Breast epithelium (tissue), 4 donors: ENCODE measurements at places on chromosomes 16 and 17.
A peak's percentile ranks its signal among the peaks of the same experiment; 100 is the strongest.

- H3K36me3 ChIP-seq: no peaks in the 10 kb centered on the region
- DNase-seq: no peak
- no peaks in the 10 kb centered on the region for H3K4me1 ChIP-seq
- H3K27ac ChIP-seq: no peak overlapping the region
- H3K4me3 ChIP-seq: no peak overlapping the region
- H3K27me3 ChIP-seq: no peaks in the 10 kb centered on the region
Measured at GRCh38 chr16:27152121-27152520, 51.2 kb upstream of the KDM8 start.

DNA sequence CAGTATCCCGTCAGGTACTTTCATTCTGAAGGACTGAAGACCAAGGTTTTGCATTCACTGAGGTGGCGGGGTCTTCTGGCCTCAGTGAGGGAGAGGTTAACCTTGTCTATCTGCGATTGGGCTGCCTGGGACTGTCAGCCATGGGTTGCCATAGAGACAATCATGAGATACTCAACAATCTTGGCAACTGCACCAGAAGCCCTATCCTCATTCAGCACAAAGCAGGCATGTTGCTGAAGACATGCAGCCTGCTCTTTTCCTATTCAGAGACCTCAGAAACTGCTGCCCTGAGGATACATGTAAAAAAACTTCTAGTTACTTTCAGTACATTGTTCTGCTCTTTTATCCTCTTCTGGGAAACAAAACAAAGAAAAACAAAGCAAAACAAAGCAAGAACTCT, 146.3 kb upstream of the PIRT start:
- H3K4me3 ChIP-seq: no peak overlapping the region
- no peak for DNase-seq
- no peaks in the 10 kb centered on the region for H3K36me3 ChIP-seq
- no peaks in the 10 kb centered on the region for H3K4me1 ChIP-seq
- H3K27ac ChIP-seq: no peak overlapping the region

DNA sequence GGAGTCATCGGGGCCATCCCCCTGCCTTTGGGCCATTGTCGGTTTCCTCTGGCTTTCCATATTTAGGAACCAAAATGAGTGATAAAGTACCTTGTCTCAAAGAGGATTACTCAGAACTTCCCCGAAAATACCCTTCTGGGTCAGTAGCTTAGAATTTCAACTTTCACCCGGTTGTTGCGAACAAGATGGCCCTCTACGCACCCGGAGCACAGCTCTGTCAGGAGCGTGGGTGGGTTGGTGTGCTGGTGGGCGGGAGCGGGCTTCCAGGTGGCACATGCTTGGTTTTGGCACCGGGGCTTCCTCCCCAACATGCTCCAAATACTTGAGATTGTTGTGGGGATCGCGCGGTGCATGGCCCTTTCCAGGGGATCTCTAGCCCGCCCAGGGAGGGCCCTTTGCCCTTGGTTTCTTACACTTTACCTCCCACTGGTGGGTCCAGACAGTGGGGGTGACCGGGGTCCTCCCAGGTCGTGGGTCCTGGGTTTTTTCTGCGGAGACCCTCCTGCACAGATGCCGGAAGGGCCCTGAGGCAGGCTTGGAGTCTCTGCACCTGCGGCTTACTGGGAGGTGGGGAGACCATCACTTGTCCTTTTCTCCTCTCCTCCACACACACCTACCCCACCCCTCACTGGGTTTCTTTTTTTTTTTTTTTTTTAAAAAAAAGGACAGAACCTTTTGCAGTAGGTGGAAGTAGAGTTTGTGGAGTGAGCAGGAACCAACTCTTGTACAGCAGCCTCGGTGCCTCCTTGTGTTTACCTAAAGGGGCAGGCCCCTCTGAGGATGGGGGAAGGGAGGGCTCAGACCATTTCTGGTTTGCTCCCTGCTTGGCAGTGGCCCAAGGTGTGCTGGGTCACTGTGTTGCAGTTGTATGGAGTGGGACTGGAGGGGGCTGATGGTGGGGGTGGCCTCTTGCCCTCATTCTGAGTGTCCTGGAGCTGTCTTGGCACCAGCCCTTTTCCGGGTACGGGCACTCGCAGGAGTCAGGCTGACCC, 142.1 kb downstream of the SEC14L1 start:
- H3K27me3 ChIP-seq: no peaks in the 10 kb centered on the region
- no peak overlapping the region for H3K4me3 ChIP-seq
- peak overlapping the region; percentile 67 for H3K27ac ChIP-seq
- no peaks in the 10 kb centered on the region for H3K36me3 ChIP-seq

DNA sequence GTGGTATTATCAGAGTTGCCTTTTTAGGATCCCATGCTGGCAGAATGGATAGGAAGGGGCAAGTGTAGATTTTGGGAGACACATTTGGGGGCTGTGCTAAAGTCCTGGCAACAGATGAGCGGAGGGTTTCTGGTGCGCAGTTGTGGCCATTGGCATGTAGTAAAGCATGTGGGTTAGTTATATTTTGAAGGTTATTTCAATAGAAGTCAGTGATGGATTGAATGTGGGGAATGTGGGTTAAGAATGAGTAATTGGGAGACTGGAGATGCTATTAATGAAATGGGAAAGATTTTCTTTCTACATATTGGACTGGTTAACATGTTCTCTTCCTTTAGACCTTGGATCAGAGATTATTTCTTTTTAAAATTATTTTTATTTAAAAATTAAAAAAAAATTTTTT, 10.0 kb downstream of the DUS2 start:
- no peaks in the 10 kb centered on the region for H3K36me3 ChIP-seq
- H3K27ac ChIP-seq: no peak overlapping the region
- H3K4me3 ChIP-seq: no peak overlapping the region
- DNase-seq: no peak

DNA sequence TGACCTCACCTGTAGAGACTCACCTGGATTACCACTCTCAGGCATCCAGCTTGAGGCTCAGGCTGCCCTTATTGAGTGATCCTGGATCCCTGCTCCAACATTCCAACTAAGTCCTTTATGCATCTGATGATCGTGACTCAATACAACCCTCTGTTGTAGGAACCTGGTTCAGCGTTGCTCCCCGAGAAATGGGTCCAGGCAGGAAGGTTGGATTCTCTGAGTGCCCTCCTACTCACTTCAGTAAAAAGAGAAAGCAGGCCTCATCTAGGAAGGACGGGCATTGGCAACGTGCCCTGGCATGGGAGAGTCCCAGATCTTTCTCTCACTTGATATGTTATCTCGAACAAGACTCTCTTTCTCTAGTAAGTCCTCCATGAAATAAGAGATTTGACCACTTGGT, at the start of gene OR3A1:
TSS of gene OR3A1 (minus strand) at position 101 of the 400 bp plus-strand sequence. CDS start 5,778 bp downstream, outside the sequence.
- DNase-seq: no peak
- H3K36me3 ChIP-seq: no peaks in the 10 kb centered on the region
- H3K4me3 ChIP-seq: no peak within 1 kb of the TSS
- no peaks in the 10 kb centered on the region for H3K27me3 ChIP-seq
- no peak within 1 kb of the TSS for H3K27ac ChIP-seq

GRCh38 chr16:50315346-50315997, 49.1 kb downstream of the ADCY7 start:
- no peaks in the 10 kb centered on the region for H3K27me3 ChIP-seq
- no peak overlapping the region for H3K4me3 ChIP-seq
- H3K4me1 ChIP-seq: no peaks in the 10 kb centered on the region

GRCh38 chr17:82203920-82204319, 8.7 kb downstream of the CCDC57 start:
- H3K27ac ChIP-seq: no peak overlapping the region
- peaks cover 9% of the 10 kb centered on the region for H3K4me1 ChIP-seq
- no peaks in the 10 kb centered on the region for H3K36me3 ChIP-seq
- H3K4me3 ChIP-seq: no peak overlapping the region
- no peaks in the 10 kb centered on the region for H3K27me3 ChIP-seq

GRCh38 chr16:50924759-50925545, 183.1 kb downstream of the CYLD start:
- H3K27me3 ChIP-seq: peaks cover 7% of the 10 kb centered on the region
- no peaks in the 10 kb centered on the region for H3K4me1 ChIP-seq
- no peak overlapping the region for H3K27ac ChIP-seq
